ENCODE measurements at places on chromosomes 1 and 21.

DNA sequence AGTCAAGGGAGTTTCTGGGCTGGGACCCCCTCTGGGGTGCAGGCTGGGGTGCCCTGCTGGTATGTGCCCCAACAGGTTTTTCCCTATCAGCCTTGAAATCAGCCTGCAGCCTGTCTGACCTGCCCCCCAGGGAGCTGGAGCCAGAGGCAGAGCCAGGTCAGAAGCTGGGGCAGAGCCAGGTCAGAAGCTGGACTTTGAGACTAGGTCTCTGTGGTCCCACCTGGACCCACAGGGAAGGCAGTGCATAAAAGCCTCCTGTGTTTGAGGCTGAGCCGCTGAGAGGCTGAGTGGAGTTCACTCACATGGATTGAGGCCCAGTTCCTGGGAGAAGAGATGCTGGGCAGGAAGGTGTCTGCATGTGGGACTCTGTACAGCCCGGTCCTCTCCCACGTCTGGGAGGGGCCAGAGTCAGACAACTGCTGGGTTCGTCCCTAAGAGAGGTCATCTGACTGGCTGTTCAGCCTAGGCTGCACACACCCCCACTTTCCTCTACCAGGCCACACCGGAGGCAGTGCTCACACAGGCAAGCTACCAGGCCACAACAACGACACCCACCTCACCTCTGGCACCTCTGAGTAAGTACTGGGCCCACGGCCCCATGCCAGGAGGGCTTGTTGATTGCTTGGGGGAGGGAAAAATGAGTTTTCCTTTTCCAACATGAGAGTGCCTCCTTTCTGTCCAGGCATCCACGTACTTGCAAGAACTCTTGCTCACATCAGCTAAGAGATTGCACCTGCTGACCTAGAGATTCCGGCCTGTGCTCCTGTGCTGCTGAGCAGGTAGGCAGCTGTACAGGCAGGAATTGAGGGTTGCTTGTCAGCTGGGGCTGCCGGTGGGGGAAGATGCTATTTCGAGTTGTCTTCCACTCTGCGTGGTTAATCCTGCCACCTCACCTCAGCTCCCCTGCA, at the start of gene ANXA9:
ANXA9 (plus strand) TSS at position 488 of the 908 bp plus-strand sequence. CDS start 814 bp downstream, outside the sequence.
- DNase-seq: no peak

GRCh38 chr1:18948913-18949685, 7.4 kb downstream of the IFFO2 start:
- no peak for DNase-seq

DNA sequence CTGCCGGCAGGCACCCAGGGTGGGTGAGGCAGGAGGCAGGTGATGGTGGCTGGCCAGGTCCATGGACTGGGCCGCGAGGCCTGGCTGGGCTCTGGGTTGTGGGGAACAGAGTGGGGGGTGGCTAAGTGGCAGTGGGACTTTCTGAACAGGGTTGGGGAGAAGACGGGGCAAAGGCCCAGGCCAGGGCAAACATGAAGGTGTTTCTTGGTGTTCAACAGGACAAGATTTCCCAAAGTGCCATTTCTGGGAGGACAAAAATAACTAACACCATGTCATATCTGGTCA, 26.8 kb downstream of the STUM start:
- DNase-seq: no peak

GRCh38 chr1:203202431-203203245, 16.1 kb upstream of the CHI3L1 start:
- DNase-seq: no peak
